ENCODE measurements at places on chromosomes 1 and 21.

DNA sequence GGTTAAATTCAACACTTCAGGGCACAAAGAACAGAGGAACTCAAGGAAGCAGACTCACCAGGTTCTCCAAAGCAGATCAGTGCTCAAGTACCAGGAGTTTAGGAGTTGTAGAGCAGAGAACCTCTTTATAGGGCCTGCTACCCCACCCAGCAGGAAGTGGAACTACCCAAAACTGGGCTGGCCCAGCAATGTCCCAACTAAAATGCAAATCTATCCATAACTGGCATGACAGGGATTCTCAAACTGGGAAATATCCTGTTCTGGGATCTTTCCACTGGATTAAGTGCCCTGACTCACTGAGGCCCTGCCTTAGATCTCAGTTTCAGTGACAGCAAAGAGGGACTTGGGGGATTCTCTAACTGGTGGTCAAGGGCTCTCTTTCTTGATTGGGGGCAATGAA is at the start of gene SPRR2E:
SPRR2E (minus strand) TSS at position 101 of the 400 bp plus-strand sequence. CDS start 775 bp downstream, outside the sequence.
- no peak for DNase-seq

DNA sequence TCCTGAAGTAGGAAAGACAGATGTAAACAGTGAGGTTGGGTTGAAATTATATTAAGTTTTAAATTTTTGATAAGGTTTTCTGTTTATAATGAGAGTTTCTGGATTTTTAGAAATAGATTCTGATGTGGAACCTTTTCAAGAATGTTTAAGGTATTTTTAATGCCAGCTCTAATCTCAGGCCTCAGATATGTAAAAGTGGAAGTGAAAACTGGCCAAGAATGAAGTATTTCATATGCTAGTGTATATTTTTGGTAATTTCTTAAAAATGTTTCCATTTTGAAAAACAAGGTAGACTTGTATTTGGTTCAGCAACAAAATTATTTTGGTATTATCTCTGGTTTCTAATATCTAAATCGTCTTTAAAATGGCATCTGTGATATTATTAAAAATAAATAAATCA is 14.4 kb downstream of the IFNAR1 start:
- DNase-seq: no peak

DNA sequence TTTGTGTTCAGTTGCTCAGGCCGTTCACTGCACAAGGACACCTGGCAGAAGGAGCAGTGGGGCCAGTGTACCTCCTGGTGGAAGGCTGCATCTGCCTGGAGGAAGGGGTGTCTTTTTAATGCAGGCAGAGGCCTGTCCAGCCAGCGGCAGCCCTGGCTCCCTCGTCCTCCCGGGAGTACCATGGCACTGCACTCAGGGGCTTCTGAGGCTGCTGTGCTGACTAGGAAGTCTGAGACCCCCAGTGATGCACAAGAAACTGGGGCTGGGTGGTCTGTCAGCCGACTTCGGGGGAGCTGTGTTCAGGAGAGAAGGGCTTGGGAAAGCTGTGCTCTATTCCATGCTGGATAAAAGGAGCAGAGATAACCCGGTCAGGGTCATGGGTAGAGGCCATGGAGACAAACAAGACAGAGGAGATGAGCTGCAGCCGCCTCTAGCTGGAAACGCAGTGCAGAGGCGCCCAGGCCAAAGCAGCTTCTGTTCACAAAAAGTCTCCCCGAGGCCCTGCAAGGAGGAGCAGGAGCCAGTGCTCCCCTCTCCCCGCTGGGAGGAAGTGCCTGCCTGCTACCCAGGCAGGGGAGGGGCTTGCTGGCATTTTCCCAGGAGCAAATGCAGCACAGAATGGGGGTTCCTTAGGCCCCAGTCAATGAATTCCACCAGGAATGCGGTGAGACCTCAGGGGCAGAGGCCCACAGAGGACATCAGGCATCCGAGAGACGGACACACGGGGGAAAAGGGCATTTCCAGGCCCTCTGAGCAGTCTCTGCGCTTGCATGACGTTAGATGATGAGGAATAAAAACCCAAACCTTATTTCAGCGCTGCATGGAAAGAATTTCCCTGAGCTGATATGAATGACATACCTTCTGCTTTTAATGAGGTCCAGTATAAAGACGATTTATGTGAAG is 17.2 kb upstream of the C2CD2 start:
- no peak for DNase-seq

DNA sequence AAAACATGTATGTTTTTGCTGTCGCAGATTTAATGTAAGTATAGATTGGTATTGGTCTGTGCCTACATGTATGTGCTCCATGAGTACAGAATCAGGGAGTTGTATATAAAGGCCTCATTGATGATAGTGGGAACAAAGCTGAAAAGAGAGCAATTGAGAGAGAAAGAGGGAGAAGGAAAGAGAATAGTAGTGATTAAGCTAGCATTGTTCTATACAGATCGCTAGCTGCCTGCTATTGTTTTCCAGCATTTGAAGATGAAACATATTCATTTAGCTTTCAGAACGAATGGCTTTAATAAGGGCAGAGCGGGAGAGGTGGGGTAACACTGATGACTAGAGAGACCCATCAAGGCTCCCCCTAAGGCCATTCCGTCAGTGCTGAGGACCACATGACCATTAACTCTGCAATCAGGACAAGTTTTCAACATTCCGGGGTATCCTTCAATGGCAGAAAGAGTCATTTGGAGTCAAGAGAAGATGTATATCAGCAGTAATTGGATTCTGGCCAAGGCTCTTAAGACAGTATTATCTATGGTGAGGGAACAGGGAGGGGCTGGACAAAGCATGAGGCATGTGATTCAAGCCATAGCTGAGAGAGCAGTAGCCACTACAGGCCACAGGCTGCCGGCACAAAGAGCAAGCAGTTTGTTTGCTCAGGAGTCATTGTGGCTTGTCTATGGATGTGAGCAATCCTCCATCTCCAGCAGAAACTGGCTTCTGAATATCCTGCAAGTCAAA is 176.5 kb downstream of the PBX1 start:
- no peak for DNase-seq

DNA sequence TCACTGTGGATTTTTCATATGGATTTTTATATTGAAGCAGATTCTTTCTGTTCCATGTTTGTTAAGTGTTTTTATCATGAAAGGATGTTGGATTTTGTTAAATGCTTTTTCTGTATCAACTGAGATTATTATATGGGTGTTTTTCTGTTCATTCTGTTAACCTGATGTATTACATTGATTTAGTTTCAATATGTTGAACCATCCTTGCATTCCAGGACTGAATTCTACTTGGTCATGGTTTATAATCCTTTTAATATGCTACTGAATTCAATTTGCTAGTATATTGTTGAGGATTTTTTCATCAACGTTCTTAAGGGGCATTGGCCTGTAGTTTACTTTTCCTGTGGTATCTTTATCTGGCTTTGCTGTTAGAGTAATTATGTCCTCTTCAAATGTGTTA is 55.8 kb downstream of the CCDC30 start:
- no peak for DNase-seq

DNA sequence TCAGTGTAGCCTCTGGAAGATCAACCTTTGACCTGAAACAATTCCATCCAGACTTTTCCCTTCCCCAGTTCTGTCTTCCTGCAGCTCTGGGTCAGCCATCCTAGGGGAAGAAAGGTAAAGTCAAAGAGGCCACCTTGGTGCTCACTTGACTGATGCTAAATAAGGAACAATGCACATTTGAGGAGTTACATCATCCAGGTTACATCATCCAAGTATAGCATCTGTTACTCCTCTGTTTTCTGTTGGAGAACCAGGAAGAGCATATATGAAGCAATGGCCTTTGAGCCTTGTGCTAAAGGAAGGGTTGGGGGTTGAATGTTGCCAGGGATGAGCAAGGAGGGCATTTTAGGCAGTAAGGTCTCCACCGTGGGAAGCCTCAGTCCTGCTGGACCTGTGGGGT is 3.1 kb upstream of the DSCAM start:
- DNase-seq: no peak

All from stimulated activated CD4-positive, alpha-beta T cell treated with anti-CD3 and anti-CD28 coated beads, Interleukin-1b, Interleukin-23, amount 100 ng/mL, for 4 hours (primary cell).